ENCODE measurements at places on chromosomes 11 and 22. TPM values are rescaled to one million over a fixed set of nuclear protein-coding genes. Genes with fewer than 3 reads are reported as not detected.
A peak's percentile ranks its signal among the peaks of the same experiment; 100 is the strongest.

GRCh38 chr22:23266780-23267179, 86.5 kb downstream of the BCR start:
- no peaks in the 10 kb centered on the region for H3K36me3 ChIP-seq
- peaks cover 10% of the 10 kb centered on the region for H3K4me1 ChIP-seq
- no peak overlapping the region for H3K4me3 ChIP-seq
- H3K27ac ChIP-seq: no peak overlapping the region

- peaks cover 19% of the 10 kb centered on the region for H3K36me3 ChIP-seq
- H3K4me1 ChIP-seq: peaks cover 24% of the 10 kb centered on the region
- H3K27ac ChIP-seq: peak overlapping the region; percentile 51
- no peak for DNase-seq
- no peak overlapping the region for H3K4me3 ChIP-seq
These were observed 51.6 kb upstream of the APOA1 start for GRCh38 chr11:116888884-116889549.

DNA sequence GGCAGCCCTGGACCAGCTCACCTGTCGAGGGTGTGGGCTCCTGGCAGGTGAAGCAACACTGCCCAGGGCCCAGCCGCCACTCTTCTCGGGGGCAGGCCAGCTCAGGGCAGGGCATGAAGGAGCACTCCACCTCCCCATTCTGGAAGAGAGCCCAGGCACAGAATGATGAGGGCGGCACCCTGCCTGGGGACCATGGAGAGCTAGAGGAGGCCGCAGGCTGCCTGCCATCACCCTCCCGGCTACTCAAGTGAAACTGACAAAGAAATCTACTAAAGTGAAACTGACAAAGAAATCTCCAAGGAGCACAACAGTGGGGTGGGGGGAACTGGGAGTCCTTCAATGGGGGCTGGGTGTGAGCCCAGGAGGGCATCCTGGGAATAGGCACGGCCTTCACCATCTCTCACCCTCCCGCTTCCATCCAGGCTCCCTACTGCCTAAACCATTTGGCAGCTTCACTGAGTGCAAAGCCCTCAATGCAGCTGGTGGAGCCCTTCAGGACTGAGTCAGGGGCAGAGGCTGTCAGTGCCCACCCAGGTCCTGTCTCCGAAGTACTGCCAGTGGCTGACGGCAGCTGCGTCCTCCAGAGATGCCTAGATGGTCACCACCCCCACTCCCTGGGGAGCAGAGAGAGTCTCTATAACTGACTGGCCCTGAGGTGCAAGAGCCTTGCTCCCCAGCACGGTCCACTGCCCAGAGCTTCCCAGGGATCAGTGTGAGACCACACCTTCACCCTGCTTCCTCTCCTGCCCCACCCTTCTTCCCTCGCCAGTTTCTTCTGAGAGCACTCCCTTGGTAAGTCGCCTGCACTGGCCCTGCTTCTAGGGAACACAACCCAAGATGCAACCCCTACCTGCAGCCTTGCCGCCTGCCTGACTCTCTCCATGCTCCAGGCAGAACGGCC, 21.7 kb downstream of the VWCE start:
- peaks cover 7% of the 10 kb centered on the region for H3K4me1 ChIP-seq
- H3K27me3 ChIP-seq: no peaks in the 10 kb centered on the region
- H3K27ac ChIP-seq: no peak overlapping the region
- DNase-seq: no peak
- H3K36me3 ChIP-seq: no peaks in the 10 kb centered on the region

GRCh38 chr22:45516163-45516562, 13.5 kb downstream of the FBLN1 start:
- H3K4me3 ChIP-seq: no peak overlapping the region
- H3K4me1 ChIP-seq: no peaks in the 10 kb centered on the region
- DNase-seq: no peak
- no peak overlapping the region for H3K27ac ChIP-seq

- H3K27me3 ChIP-seq: no peaks in the 10 kb centered on the region
- H3K36me3 ChIP-seq: peaks cover 23% of the 10 kb centered on the region
These were observed 6.9 kb downstream of the TRABD start for GRCh38 chr22:50192436-50193204.

GRCh38 chr11:82610671-82611070, 123.0 kb downstream of the FAM181B start:
- no peak for DNase-seq
- no peaks in the 10 kb centered on the region for H3K27me3 ChIP-seq
- H3K27ac ChIP-seq: no peak overlapping the region
- no peak overlapping the region for H3K4me3 ChIP-seq

GRCh38 chr22:42279425-42280020, 9.1 kb upstream of the TCF20 start:
- no peak overlapping the region for H3K27ac ChIP-seq
- no peaks in the 10 kb centered on the region for H3K36me3 ChIP-seq
- peaks cover 12% of the 10 kb centered on the region for H3K27me3 ChIP-seq
- peaks cover 12% of the 10 kb centered on the region for H3K4me1 ChIP-seq
- DNase-seq: no peak
- H3K4me3 ChIP-seq: no peak overlapping the region

DNA sequence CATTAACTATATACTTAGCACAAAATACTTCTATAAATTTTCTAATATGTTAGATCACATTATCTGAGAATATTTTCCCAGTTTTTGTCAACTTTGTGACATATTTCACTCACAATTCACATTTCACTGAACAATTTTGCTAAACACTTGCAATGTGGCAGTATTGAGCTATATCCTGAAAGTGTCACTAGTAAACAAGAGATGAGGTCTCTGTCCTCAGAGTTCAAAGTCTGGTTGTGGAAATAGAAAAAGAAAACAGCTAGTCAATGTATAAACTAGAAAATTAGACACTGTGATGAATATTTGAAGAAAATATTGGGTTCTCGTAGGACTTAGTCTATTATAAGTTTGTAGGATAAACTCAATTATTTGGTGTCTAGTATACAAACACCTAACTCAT, 87.4 kb upstream of the CHORDC1 start:
- H3K27me3 ChIP-seq: no peaks in the 10 kb centered on the region
- H3K27ac ChIP-seq: no peak overlapping the region
- no peak overlapping the region for H3K4me3 ChIP-seq

DNA sequence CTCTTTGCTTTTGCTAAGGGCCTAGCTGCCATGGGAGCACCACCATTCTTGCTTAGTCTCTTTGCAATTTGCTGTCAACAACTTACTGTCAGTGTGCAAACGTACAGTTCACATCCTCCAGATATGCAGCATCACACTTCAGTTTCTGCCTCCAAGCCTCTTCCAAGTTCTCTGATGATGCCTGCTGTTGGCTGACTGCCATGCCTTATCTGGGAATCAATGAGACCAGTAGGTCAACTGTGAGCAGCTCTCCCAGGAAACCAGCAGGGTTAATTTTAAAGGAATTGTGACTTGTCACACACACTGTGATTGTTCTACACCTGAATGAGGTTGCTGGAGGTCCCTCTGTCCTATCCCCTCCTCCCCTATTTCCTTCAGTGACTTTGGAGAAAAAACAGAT, 56.0 kb downstream of the COPB1 start:
- H3K4me1 ChIP-seq: peaks cover 30% of the 10 kb centered on the region
- DNase-seq: no peak
- no peak overlapping the region for H3K27ac ChIP-seq
- no peak overlapping the region for H3K4me3 ChIP-seq
- no peaks in the 10 kb centered on the region for H3K27me3 ChIP-seq

GRCh38 chr11:376531-377173, 7.4 kb downstream of the B4GALNT4 start:
- H3K36me3 ChIP-seq: peaks cover 5% of the 10 kb centered on the region
- H3K27me3 ChIP-seq: no peaks in the 10 kb centered on the region
- H3K4me3 ChIP-seq: no peak overlapping the region
- DNase-seq: no peak

DNA sequence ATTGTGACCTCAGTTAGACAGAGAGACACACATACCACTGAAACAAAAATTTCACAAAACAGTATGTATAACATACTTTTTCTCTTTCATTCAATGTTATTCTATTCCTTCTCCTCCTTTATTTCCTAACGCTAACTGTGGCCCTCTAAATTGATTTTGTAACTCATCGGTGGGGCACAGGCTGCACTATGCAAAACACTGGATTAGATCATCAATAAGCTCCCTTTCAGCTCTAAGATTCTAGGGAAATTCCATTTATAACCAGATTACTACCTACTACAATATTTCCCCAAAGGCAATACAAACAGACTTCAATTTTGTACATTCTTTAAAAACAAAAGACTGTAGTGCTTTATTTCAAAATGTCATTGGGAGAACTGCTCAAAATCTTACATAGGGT, 6.1 kb downstream of the FJX1 start:
- H3K27ac ChIP-seq: no peak overlapping the region
- H3K4me1 ChIP-seq: peaks cover 4% of the 10 kb centered on the region
- DNase-seq: no peak

GRCh38 chr11:33475993-33476392, 218.8 kb downstream of the HIPK3 start:
- H3K27me3 ChIP-seq: peaks cover 2% of the 10 kb centered on the region
- H3K4me1 ChIP-seq: no peaks in the 10 kb centered on the region
- no peak for DNase-seq
- no peak overlapping the region for H3K27ac ChIP-seq

DNA sequence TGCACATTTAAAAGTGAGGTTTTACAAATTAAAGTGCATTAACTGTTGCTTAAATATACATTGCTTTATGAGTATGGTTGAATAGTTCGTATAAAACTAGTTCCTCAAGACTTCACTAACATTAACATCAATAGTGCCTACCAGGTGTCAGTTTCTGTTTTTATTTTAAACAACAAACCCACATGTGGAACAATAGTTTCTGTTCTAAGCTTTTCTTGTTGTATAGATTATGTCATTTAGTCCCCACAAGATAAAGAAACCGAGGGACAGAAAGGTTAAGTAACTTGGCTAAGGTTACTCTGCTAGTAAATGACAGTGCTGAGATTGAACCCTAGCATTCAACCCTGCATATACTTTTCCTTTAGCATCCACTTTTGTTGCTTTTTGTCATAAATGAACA, 41.4 kb upstream of the ST14 start:
- peaks cover 6% of the 10 kb centered on the region for H3K36me3 ChIP-seq
- H3K4me3 ChIP-seq: no peak overlapping the region
- DNase-seq: no peak
- peaks cover 41% of the 10 kb centered on the region for H3K4me1 ChIP-seq

The TTLL1 gene
- 9.3 TPM for total RNA-seq

The CD3G gene
- total RNA-seq: 264 TPM

The APLNR gene
- not detected for total RNA-seq

The RASSF10 gene
- total RNA-seq: not detected

The KCNC1 gene
- not detected for total RNA-seq

The IFITM10 gene
- total RNA-seq: 1.3 TPM

The FREY1 gene
- 3.9 TPM for total RNA-seq

The GLYAT gene
- total RNA-seq: not detected

The TENM4 gene
- not detected for total RNA-seq

The APOBEC3F gene
- total RNA-seq: 33.8 TPM

The INS gene
- not detected for total RNA-seq

The OR2AG2 gene
- not detected for total RNA-seq

The PRR33 gene
- total RNA-seq: not detected

The MUS81 gene
- 96.6 TPM for total RNA-seq

The SCO2 gene
- 2.8 TPM for total RNA-seq
